ENCODE measurements at places on chromosomes 2 and 18.
A peak's percentile ranks its signal among the peaks of the same experiment; 100 is the strongest.

DNA sequence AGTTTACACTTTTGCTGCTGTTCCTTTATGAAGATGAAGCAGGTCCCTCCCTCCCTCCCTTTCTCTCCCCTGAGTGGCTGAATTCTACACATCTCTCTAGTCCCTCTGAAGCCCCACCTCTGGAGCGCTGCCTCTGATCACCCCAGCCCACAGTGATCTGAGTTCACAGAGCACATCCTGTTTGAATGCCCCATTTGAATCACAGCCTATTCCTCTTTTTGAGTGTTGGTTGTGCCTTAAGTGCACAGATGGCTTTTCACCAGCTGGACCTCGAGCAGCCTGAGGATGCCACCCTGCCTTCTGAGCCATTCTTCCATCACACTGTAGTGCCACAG lies 87.1 kb downstream of the ITGB1BP1 start:
- DNase-seq, result no peak

DNA sequence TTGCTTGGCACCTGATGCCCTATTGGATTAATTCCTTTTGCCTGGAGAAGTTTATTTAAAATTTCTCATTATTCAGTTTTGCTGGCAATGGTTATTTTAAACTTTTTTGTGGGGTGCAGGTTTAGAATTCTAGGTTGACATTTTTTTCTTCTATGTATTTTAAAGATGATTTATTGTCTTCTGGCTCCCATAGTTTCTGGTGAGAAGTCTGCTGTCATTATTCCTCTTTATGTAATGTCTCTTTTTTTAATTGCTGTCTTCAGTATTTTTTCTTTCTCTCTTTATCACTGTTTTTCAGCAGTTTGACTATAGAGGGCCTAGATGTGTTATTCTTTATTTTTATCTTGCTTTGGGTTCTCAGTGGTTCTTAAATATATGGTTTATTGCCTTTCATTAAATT lies 182.2 kb upstream of the STON1 start:
- peak; percentile 40 for DNase-seq

- DNase-seq, result no peak
Measured at GRCh38 chr2:98685930-98686887, 44.7 kb downstream of the MGAT4A start.

GRCh38 chr2:134657650-134658250 lies 61.0 kb downstream of the TMEM163 start:
- peak; percentile 27 for DNase-seq

DNA sequence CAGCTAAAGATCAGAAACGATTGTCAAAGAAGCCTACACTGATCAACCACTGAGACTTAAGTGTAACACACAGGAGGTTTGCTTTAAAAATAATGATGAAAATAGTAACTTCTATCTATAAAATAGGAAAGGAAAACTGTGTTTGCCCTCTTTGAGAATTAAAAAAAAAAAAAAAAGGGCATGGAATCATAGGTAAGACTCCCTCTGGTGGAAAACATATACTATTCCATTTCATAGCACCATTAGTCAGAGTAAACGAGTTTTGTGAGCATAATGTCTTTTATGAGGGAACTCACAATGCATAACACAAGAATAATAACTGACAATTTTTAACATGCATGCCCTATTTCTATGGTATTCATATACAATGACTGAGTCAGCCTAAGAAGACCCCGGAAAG lies 36.3 kb downstream of the SLC35F5 start:
- DNase-seq, result no peak

DNA sequence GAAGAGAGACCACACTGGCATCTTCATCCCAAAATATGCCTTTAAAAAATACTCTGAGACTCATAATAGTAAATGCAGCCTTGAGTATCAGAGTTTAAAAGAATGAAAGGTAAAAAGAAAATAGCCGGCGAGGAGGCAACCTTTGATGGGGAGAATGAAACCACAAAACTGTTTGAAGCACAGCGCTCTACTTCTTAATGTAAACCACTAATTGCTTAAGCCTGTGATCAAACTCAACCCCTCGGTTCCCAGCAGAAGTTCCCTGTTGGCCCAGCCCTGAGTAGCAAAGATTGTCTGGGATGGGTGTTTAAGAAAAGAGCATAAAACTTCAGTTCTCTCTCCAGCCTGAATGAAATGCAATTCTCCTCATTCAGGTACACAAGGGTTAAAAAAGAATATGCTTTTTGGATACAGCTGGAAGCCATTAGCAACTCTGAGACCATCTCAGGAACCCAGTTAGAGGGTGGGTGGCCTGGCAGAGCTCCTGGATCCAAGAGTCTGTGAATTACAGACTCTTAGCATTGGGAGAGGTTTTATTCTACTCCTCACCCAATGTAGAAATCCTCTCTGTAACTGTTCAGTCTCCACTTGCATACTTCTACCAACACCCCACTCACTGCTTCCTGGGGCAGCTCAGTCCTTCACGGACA lies 44.8 kb downstream of the VIT start:
- no peak for DNase-seq

DNA sequence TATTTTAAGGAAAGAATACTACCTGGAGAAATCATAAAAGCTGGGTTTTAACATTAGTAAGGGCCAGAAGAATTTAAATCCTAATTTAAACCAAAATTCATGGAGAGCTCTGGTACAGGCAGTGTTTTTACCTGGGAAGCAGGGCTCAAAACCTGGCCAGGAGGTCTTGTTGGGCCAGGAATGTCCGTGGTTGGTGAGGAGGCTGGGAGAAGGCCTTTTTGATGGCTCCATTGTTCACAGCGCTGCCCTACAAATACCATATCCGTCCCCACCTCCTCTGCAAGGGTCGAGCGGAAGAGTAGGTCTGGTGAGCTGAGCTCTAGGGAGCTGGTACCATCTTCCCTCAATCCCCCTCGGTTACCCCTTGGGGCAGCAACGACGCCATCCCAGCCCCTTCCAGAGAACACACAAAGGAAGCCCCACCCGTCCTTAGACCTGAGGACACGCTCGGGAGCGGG lies 10.9 kb upstream of the HOXD1 start:
- no peak for DNase-seq

GRCh38 chr18:26489881-26490280 lies 58.5 kb downstream of the KCTD1 start:
- no peak for DNase-seq

DNA sequence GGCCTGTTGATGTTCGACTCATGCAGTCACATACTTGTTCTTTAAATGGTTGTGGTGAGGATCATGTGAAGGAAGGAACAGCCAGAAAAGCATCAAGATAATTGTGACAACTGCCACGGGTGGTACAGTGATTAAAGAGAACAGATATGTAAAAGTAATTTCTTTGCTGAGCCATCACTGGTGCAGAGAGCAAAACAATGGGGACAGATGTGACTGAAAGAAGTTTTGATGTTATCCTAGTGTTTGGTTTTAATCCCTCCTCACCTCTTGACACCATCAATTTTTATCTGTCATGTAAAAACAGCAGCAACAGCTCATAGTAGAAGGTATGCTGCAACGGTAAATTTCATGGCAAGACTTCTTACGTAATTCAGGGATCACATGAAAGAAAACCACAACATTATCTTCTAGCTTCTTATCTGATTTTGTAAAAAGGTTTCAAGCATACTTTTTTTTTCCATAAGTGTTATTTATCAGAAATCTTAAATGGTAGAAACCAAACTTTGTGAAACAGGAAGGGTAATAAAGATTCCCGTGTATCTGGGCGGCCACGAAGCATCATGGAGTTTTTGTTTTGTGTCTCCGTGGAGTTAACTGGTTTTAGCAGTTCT lies 65.2 kb downstream of the PLCL1 start:
- DNase-seq, result peak; percentile 55

DNA sequence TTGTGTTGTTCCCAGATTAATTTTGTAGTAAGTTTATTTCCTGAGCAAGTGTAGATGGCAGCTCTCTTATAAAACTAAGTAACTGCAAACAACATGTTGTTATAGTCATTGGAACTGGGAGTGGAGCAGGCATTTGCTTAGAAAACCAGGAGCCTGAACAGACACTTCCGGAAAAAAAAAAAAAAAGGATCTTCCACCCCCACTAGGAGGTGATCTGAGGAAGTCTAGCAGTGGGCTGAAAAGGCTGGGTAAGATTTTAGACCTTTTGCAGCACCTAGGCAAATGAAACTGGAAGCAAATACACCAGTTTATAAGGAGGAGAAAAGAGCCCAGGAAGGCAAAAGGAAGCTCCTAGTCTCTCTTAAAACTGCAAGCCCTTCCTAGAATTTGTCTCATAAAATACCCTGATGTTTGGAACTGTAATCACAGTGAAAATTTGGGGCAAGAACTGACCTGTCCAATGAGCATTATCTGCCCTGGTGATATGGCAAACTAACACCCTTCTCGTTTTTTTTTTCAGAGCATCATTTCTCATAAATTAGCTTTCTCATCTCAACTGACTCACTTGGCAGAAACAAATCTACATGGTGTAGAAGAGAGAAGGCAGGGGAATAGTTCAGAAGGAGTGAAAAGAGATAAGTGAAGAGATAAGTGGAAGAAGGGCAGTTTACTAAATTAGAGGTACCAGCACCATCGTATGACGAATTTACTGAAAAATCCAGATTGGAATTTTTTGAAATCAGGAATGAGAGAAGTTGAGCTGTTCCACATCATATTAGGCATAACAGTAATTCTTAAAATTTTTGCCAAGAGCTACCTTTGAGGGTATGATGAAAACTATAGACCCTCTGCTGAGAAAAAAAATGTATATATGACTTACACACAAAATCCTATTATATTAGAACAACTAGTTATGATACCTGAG lies 4.2 kb upstream of the CCNYL1 start:
- no peak for DNase-seq

DNA sequence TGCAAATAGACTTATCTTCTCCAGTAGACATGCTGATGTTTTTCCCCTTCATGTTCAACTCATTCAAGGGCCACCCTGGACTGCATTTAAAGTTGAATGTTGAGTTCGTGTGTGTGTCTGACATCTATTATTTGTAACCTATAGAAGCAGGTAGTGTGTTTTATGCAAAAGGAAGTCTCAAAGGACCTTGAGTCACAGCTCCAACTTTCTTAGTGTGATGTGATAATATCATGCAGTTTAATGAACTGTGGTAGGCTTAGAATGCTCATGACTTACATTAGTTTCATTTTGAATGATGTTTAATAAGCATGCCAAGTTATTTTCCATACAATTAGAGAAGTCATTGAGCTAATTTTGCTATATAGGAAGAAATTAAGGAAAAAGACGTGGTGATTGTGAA lies 67.9 kb downstream of the CERS6 start:
- no peak for DNase-seq

DNA sequence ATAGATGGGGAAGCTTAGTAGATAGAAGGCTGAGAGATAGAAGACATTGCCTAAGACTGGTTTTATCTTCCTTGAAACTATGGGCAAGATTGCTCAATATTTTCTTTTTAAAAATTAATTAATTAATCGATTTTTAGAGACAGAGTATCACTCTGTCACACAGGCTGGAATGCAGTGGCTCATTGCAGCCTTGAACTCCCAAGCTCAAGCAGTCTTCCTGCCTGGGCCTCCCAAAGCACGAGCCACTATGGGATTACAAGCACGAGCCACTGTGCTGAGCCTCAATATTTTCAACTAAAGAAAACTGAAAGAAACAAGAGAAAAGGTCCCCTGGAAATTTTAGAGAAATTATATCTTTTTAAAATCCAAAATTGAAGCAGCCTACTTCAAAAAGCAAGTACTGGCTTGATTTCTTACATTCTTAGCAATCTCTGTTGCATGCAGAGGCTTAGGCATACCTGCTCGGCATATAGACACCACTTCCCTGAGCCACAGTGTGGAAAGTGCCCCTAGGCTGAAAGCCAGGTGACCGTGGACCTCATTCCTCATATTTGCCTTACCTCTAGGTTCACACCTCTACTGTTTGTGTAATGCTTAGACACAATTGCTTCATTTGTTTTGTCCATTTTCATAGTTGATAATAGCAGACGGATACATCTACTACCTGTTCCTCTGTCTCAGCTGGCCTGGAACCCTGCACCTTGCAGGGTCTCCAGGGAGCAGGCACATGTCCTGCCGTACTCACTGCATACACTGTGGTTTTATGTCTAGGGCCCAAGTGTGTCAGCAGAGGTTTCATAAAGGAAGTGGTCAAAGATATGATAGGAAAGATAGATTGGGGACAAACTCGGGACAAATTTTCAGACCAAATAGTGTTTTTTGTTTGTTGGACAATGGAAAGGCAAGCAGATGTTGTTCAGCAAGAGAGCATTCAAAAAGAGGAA lies 166.5 kb upstream of the ALPP start:
- DNase-seq, result no peak

- no peak for DNase-seq
Measured at GRCh38 chr18:72673242-72673641, 129.1 kb upstream of the CBLN2 start.

DNA sequence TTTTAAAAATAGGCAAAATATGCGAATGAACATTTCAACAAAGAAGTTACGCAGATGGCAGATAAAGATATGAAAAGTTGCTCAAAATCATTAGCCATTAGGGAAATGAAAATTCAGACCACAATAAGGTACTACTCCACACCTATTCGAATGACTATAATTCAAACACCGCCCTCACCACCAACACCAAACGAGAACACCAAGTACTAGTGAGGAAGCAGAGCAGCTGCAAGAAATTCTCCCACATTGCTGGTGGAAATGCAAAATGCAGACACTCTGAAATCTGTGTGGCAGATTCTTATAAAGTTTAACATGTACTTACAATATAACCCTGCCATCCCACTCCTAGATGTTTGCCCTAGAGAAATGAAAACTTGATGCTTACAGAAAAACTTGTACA lies 17.3 kb upstream of the PRKCE start:
- no peak for DNase-seq

- DNase-seq, result no peak
Measured at GRCh38 chr2:177577075-177577474, 184.5 kb downstream of the AGPS start.

DNA sequence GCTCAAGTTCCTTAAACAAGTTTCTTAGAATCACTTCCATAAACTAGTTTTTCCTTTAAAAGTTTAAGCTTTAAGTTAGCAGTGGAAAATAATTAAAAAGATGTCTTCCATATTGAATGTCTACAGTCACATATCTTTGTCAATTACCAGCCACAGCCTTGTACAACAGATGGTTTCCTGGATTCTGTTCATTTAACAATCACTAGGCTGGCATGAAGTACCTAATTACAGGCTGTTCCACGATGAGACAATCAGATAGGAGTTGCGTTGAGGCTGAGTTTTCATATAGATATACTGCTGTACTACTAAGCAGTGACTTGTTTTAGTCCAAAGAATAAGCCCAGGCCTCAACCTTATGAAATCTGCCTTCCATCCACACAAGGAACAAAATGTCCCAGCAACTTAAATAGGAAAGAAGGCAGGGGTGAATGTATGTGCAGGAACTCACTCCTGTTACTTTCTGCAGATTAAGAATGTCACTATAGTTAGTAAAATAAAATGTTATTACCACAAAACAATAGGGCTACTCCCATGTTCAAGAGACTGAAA lies 131.0 kb downstream of the ZAP70 start:
- no peak for DNase-seq

All from A172 (cell line).